BJ (cell line): ENCODE measurements at places on chromosomes 16 and 17. TPM values are rescaled to one million over a fixed set of nuclear protein-coding genes. Genes with fewer than 3 reads are reported as not detected.

GPR179 gene
- 0.01 TPM in 1 of 2 replicates, not detected in the other for polyA plus RNA-seq

PYY gene
- not detected in 2 replicates for polyA plus RNA-seq

PIK3R5 gene
- 0.02 TPM in 1 of 2 replicates, not detected in the other for polyA plus RNA-seq

ABCA8 gene
- polyA plus RNA-seq: 0.27 and 0.45 TPM in 2 replicates

CFDP1 gene
- polyA plus RNA-seq: 10.9 and 38.6 TPM in 2 replicates

GNGT2 gene
- 0.45 and 0.66 TPM in 2 replicates for polyA plus RNA-seq

EVI2B gene
- polyA plus RNA-seq: 0.12 and 0.43 TPM in 2 replicates

- no peak for DNase-seq
These were observed 7.0 kb upstream of the FAM83G start for GRCh38 chr17:19011581-19011980.

DNA sequence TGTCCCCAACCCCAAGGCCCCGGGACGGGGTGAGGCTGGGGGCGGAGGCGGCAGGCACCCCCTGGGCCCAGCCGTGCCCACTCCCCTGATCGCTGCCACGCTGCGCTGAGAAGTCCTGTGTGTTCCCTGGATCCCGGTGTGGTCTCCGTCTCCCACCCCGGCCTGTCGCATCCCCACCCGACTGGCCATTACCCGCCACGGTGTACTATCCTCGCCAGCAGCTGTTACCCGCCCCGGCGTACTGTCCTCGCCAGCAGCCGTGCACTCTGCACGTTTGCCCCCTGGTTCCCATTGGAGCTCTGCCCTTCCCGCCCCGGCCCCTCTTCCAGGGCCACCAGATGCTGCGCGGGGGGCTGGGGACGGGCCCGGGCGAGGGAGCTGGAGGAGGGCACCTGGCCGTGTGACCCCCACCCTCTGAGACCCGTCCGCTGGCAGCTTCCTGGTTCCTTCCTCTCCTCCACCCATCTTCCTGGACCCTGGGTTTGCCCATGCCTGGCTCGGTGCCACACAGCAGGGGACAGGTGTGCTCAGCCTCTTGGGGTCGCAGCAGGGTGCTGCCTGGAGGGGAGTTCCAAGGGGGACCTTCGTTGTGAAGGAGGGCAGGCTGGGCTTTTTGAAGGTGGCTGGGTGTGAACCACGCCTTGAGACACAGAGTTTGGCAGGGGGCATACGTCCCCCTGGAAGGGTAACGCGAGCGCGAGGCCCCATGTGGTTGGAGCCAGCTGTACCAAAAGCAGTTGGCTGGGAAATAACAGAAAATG, 19.7 kb downstream of the BAHCC1 start:
- DNase-seq: no peak

DNA sequence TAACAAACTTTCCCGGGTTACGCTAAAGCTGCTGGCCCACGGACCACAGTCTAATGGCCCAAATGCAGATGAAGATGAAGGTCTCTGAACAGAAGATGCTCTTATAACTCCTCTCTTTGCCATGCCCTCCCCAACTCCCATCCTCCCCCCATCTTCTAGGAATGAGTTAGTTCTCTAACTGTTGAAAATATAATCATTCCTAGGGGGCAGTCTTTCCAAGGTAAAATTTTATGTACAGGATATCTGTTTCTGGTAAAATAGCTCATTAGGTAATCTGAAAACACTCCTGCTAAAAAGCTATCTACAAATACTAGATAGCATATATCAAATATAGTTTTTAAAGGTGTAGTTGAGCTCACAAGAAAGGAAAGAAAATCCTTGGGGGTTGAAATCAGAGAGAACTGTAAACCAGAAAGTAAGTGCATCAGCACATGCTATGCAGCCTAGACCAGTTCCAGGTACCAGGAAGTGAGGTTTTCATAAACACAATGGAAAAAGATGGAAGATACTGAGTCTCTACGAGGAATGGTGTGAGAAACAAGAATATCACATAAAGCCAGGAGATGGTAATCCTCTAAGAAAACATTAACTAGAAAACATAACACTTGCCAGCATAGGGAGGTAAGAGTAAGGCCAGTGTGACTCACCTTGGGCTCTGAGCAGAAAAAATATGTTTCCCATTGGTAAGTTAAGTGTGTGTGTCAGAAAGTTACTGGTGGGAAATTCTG, 38.1 kb downstream of the CMC2 start:
- no peak for DNase-seq

- no peak for DNase-seq
These were observed 41.2 kb downstream of the HELZ start for GRCh38 chr17:67203818-67204217.

GRCh38 chr17:35241520-35241919, 1.4 kb upstream of the SLFN5 start:
- no peak for DNase-seq

GRCh38 chr16:73427164-73427563, 379.2 kb upstream of the ZFHX3 start:
- DNase-seq: no peak
